ENCODE measurements at places on chromosomes 7 and 10. TPM values are rescaled to one million over a fixed set of nuclear protein-coding genes. Genes with fewer than 3 reads are reported as not detected.
A peak's percentile ranks its signal among the peaks of the same experiment; 100 is the strongest.

GRCh38 chr10:132306343-132306685 is 1.4 kb downstream of the STK32C start:
- peaks cover 21% of the 10 kb centered on the region for H3K4me1 ChIP-seq
- H3K27me3 ChIP-seq = no peaks in the 10 kb centered on the region
- no peak overlapping the region for H3K27ac ChIP-seq
- H3K4me3 ChIP-seq = peak overlapping the region; percentile 95
- H3K36me3 ChIP-seq = no peaks in the 10 kb centered on the region
- DNase-seq = no peak

DNA sequence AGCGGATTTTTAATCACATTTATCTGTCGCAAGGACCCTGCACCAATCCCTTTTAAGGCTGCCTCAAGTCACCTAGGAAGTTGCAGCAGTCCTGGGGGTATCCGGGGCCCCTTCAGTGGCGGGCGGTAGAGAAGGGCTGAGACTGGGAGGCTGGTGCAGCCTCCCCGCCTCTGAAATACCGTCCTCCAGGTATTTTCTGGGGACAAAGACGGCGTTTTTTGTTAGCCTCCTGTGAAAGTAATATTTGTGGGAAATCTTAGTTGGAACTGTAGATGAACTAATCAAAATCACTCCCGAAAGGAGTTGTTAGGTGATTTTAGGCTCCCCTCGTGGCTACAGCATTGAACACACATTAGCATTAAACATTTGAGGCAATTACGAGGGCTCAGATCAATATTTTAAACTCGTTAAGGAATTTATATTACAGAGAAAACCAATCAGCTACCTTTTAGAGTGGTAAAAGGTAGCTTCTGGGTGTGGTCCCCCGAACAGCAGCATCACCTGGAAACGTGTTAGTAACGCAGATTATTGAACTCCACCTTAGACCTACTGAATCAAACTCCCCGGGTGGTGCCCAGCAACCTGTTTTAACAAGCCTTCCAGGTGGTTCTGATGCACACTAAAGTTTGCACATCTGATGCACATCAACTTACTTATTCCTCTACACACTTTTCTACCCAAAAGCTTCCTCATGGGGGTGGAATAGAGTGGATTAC is 530 bp upstream of the ANXA7 start:
- H3K27ac ChIP-seq = no peak overlapping the region
- peaks cover 7% of the 10 kb centered on the region for H3K36me3 ChIP-seq
- no peaks in the 10 kb centered on the region for H3K27me3 ChIP-seq
- DNase-seq = no peak

DNA sequence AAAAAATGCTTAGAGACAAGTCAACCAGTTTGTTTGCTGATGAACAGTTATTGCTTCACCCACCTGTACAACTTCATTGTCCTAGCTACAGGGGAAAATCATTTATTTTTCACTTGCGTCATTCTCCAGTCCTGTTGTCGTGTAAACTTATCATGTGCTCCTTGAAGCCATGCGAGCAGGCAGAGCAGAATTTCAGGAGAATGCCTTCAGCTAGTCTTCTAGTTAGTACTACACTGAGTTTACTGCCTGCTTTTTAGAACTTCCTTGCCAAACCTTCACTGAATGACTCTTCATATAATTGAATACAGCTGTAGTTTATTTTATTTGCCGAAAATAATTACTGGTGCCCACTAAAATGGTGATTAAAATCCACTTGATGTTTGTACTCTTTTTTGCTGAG is 15.6 kb downstream of the RPA3 start:
- H3K4me3 ChIP-seq = no peak overlapping the region
- peaks cover 6% of the 10 kb centered on the region for H3K4me1 ChIP-seq
- H3K27ac ChIP-seq = no peak overlapping the region
- H3K36me3 ChIP-seq = no peaks in the 10 kb centered on the region

DNA sequence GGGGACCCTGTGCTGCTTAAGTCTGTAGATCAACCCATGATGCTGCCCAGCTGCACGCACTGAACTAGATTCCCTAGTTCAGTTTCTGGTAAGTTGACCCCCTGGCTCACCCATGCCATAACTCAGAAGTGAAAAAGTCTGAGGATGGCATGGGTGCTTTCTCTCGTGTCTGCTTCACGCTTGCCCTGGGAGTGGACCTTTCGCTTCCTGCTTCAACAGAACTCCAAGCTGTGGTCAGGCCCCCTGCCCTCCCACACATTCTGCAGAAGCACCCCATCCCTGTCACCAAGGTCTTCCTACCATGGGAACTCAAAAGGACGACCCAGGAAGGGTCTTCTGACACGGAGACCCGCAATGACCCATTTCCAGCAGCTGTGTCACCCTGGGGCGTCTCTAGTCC is 39.9 kb downstream of the LRRC18 start:
- no peaks in the 10 kb centered on the region for H3K4me1 ChIP-seq
- H3K27ac ChIP-seq = no peak overlapping the region
- H3K27me3 ChIP-seq = peaks cover 8% of the 10 kb centered on the region
- no peaks in the 10 kb centered on the region for H3K36me3 ChIP-seq
- DNase-seq = no peak
- no peak overlapping the region for H3K4me3 ChIP-seq

DNA sequence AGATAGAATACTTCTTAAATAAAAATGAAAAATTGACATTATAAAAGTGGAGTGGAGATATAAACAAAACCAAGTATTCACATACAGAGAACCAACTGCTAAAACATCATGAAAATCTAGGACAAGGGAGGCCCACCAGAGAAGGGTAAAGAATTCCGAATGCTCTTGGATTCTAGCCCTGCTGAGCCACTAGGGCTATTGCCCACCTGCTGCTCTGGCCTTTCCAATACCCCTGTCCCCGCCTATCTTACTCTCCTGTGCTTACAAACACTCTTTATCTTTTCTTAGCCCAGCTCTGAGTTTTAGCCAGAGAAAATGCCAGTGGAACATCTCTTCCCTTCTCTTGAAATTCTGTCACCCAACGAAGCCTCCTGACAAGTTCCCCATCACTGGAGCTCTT is 100.3 kb downstream of the MACC1 start:
- no peak overlapping the region for H3K4me3 ChIP-seq
- H3K36me3 ChIP-seq = no peaks in the 10 kb centered on the region
- H3K27ac ChIP-seq = no peak overlapping the region
- H3K4me1 ChIP-seq = peaks cover 4% of the 10 kb centered on the region

CUTC gene
- 29.5 TPM for total RNA-seq

DNA sequence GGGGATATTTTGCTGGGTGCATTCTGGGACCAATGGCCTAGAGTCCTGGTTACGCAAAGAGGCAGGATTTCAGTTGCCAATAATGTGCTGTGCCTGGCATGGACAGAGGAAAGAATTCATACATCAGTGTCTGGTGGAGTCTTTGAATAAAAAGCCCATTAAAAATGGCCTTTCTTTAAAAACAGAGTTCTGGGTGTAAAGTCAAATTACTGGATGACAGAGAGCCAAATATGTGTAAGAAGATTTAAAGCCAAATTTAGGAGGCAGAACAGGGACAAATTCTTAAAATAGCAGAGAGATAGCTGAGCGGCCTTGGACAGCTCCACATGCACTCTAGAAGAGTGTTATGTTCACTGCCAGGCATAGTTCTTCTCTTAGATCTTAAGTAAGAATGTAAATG is 60.8 kb upstream of the MEOX2 start:
- no peaks in the 10 kb centered on the region for H3K27me3 ChIP-seq
- no peak for DNase-seq
- no peak overlapping the region for H3K27ac ChIP-seq
- no peak overlapping the region for H3K4me3 ChIP-seq
- no peaks in the 10 kb centered on the region for H3K36me3 ChIP-seq
- no peaks in the 10 kb centered on the region for H3K4me1 ChIP-seq

ADGRA1 gene
- total RNA-seq = not detected

DNA sequence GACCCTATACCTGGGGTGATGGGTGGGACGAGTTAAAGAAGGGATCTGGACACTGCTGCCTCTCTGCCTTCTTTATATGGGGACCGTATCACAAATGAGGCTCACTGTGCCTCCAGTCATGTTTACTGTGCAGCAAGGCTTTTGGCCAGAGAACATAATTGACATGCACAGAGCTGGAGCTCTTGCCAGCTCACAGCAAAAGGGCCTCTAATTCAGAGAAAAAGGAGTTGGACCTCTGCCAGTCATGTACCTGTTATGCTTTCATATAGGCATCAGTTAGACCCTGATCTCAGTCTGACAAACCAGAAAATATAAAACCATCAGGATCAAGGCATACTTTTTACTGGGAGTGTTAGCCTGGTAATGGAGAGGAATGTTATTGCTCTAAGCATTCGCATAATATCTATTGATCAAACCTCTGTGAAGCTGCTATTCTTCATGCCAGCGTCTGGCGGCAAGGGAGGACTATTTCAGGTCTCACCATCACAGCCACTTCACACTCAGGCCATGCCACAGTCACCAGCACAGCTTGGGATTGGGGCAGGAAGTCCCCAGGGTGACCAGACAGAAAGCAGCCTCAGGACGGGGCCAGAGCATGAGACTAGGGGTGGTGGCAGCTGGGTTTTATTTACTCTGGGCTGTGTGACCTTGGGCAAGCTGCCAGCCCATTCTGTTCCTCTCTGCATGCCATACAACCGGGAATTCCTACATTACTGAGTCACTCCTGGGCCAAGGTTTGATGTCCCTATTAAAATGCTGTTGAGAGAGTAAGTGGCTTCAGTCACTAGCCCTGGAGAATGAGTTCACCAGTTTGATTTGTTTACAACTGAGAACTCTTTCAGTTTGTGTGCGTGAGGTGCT is 90.1 kb downstream of the NPSR1 start:
- peaks cover 21% of the 10 kb centered on the region for H3K27me3 ChIP-seq
- H3K4me3 ChIP-seq = no peak overlapping the region
- H3K4me1 ChIP-seq = no peaks in the 10 kb centered on the region

ASB15 gene
- not detected for total RNA-seq

DNA sequence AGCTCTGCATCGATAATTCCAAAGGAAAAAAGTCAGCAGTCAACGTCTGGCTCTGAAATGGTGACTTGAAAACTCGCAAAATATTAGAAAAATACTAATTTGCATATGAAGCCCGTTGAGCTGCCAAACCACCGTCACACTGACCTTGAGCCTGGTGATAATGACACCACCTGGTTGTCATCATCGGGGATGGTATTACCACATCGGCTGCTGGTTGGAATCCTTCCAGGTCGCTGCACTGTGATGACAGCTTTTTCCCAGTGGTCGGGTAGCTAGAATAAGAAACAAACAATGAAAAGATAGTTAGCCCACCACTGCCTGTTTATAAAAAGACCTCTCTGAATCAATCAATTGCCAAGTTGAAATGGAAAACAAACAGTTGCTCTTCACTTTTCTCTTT is 41.6 kb downstream of the LAMB1 start:
- H3K27ac ChIP-seq = no peak overlapping the region
- H3K4me1 ChIP-seq = no peaks in the 10 kb centered on the region
- H3K27me3 ChIP-seq = peaks cover 32% of the 10 kb centered on the region
- no peak overlapping the region for H3K4me3 ChIP-seq
- no peak for DNase-seq
- H3K36me3 ChIP-seq = no peaks in the 10 kb centered on the region

DNA sequence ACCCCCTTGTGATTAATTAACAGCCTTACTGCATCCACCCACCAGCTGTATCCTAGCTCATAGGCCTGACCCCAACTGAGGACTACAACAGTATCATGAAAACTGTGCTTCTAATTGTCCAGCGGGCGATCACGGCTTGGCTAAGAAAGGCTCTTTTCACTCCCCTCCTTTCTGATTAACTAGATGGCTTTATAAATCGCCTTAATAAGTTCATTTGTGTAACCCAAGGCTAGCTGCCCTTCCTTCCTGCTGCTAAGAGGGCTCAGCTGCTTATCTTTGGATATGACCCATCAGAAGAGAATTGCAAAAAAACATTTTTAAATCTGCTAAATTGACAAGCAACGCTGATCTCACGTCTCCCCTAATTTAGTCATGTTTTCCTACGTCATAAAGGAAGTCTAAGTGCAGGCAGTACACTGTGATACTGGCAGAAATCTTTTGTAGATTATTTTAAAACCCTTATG is 163.0 kb upstream of the LAMB4 start:
- no peak overlapping the region for H3K4me3 ChIP-seq
- peaks cover 7% of the 10 kb centered on the region for H3K27me3 ChIP-seq
- H3K27ac ChIP-seq = no peak overlapping the region
- no peak for DNase-seq
- H3K4me1 ChIP-seq = no peaks in the 10 kb centered on the region
- no peaks in the 10 kb centered on the region for H3K36me3 ChIP-seq

DNA sequence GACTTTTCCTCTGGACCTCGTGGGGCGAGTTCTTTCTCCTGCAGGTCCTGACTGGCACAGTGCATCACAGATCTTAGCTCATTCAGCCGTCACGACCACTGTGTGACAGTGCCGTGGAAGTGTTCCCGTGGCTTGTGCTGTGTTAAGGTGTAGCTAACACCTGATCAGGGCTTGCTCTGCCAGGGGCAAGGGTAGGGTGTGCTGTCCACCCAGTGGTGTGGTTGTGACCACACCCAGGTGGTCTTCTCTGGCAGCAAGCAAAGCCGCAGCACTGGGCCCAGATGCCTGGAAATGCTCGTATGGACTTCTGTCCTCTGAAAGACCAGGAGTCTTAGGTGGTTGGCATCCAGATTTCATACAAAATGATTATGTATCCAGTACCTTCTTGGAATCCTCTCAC is 86.2 kb downstream of the GLRX3 start:
- no peaks in the 10 kb centered on the region for H3K4me1 ChIP-seq
- no peak overlapping the region for H3K4me3 ChIP-seq
- no peak for DNase-seq

PRXL2A gene
- 6.4 TPM for total RNA-seq

- H3K36me3 ChIP-seq = no peaks in the 10 kb centered on the region
- H3K27me3 ChIP-seq = no peaks in the 10 kb centered on the region
- DNase-seq = no peak
- peaks cover 31% of the 10 kb centered on the region for H3K4me1 ChIP-seq
Observed at GRCh38 chr10:125159932-125160855, at the start of gene CTBP2. CTBP2 (minus strand) TSS chr10:125160563.

GRCh38 chr7:157721468-157722136 is 384.8 kb downstream of the DNAJB6 start:
- H3K27me3 ChIP-seq = peaks cover 7% of the 10 kb centered on the region
- H3K4me1 ChIP-seq = no peaks in the 10 kb centered on the region
- no peaks in the 10 kb centered on the region for H3K36me3 ChIP-seq
- H3K27ac ChIP-seq = no peak overlapping the region
- H3K4me3 ChIP-seq = no peak overlapping the region

- H3K27me3 ChIP-seq = no peaks in the 10 kb centered on the region
- DNase-seq = peak; percentile 16
- no peaks in the 10 kb centered on the region for H3K36me3 ChIP-seq
- H3K4me3 ChIP-seq = no peak overlapping the region
- no peak overlapping the region for H3K27ac ChIP-seq
Observed at GRCh38 chr10:103610921-103611511, 117.5 kb downstream of the NEURL1 start.

DHTKD1 gene
- total RNA-seq = 31.5 TPM

GRCh38 chr7:1536455-1536742 is 5.9 kb downstream of the MAFK start:
- no peaks in the 10 kb centered on the region for H3K27me3 ChIP-seq
- no peak overlapping the region for H3K4me3 ChIP-seq
- H3K27ac ChIP-seq = no peak overlapping the region
- no peaks in the 10 kb centered on the region for H3K36me3 ChIP-seq
- DNase-seq = no peak
